ENCODE measurements at places on chromosomes 2 and 18. TPM values are rescaled to one million over a fixed set of nuclear protein-coding genes. Genes with fewer than 3 reads are reported as not detected.

Gene ZNF385B
- not detected for total RNA-seq

Gene AQP12A
- total RNA-seq, result not detected

Gene AQP4
- total RNA-seq, result not detected

Gene ZNF513
- 19.7 TPM for total RNA-seq

Gene TRIM43
- not detected for total RNA-seq

Gene SH3RF3
- total RNA-seq, result 0.22 TPM

Gene ANKRD62
- total RNA-seq, result not detected

Gene SYT4
- not detected for total RNA-seq

Gene POTEJ
- not detected for total RNA-seq

Gene NAT8
- total RNA-seq, result not detected

Gene APCDD1
- total RNA-seq, result not detected

Gene C2orf49
- total RNA-seq, result 20.1 TPM

Gene SERPINB13
- total RNA-seq, result not detected

Gene VSNL1
- total RNA-seq, result not detected

Gene LDAH
- total RNA-seq, result 26.8 TPM

Gene GNLY
- 330 TPM for total RNA-seq

Gene CPLX4
- not detected for total RNA-seq

Gene ALPP
- total RNA-seq, result not detected

Gene SPHKAP
- not detected for total RNA-seq

Gene IL1RN
- total RNA-seq, result 3.0 TPM

Gene PSTPIP2
- 13.8 TPM for total RNA-seq

Gene KCNJ13
- total RNA-seq, result 0.12 TPM

Gene PID1
- total RNA-seq, result not detected

Gene SERPINB4
- total RNA-seq, result not detected

Gene CYS1
- total RNA-seq, result 1.6 TPM

Gene PKDCC
- total RNA-seq, result not detected

Gene PDE11A
- not detected for total RNA-seq

Gene TEX51
- not detected for total RNA-seq

Gene VWC2L
- not detected for total RNA-seq

Gene LRP1B
- not detected for total RNA-seq

Gene PTPRN
- total RNA-seq, result not detected

Gene ELOA2
- total RNA-seq, result not detected

Gene ADRA2B
- 0.07 TPM for total RNA-seq

Gene GRHL1
- 1.8 TPM for total RNA-seq

Gene SLC14A1
- total RNA-seq, result 0.59 TPM

Gene EHD3
- total RNA-seq, result 3.1 TPM

Gene CYBRD1
- 0.96 TPM for total RNA-seq

Gene SLC9A4
- 0.20 TPM for total RNA-seq

Gene ARMC9
- 1.4 TPM for total RNA-seq

Gene UPP2
- total RNA-seq, result 0.07 TPM

Gene CFC1
- not detected for total RNA-seq

Gene VIT
- not detected for total RNA-seq

Gene ACKR3
- 2.8 TPM for total RNA-seq

Gene CHRND
- total RNA-seq, result not detected

Gene MAP3K19
- total RNA-seq, result not detected

Gene PRKAG3
- total RNA-seq, result not detected

Gene SMPD4
- total RNA-seq, result 72.7 TPM

Gene EN1
- total RNA-seq, result not detected

Gene MSTN
- 0.07 TPM for total RNA-seq

Measured in T-helper 1 cell treated with Interleukin-12 subunit alpha and Interleukin-12 subunit beta and Interleukin-4 antibody, amounts not matched to agents 30 ng/mL and 1 ng/mL, for 36 hours (primary cell).